Memory B cell (primary cell): ENCODE measurements at places on chromosomes 1 and 21.

GRCh38 chr1:169491845-169492281 is 6.1 kb upstream of the SLC19A2 start:
- no peak for DNase-seq

GRCh38 chr1:232271991-232272589 is 357.8 kb downstream of the SIPA1L2 start:
- DNase-seq = no peak

- no peak for DNase-seq
Measured at GRCh38 chr1:43976045-43976444, 1.3 kb downstream of the ATP6V0B start.

DNA sequence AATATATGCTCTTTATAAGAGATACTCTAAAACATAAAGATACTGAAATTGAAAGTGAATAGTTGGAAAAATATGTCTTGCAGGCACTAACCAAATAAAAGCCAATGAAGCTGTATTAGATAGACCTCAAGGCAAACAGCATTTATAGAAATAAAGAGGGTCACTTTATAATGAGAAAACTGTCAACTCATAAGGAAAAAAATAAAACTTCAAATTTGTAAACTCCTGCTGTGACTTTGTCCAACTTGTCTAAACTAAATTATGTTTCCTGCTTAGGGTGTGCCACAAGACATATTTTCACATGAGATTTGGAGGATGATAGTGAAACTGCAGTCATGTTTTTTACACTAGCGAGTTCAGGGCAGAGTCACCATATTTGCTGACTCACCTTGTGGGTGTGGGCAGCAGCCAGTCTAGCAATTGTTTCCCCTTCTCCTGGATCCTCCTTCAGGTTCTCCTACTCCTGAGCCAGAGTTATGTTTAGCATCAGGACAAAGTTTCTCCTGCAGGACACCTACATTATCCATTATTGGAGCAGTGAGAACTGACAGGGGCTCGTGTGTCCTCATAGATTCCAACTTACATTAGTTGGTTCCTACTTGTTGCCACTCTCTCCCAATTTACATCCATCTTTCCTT is 43.8 kb downstream of the CD53 start:
- DNase-seq = no peak

DNA sequence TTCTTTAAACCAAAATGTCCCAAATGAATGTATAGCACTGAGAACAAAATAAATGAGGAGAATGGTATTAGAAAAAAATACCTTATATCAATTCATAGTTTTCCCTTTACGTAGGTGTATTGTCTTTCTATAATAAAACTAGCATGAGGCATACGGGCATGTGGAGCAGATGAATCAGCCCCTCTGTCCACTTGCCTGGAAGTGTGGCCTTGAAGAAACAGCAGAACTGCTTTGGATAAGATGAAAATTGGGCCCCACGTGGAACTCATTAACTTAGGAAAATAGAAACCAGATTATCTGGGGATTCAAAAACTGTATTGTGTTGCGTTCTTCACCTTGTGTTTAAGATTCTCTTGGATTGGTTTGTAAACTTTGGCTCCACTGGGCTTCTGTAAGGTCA is 356.8 kb upstream of the B3GALT2 start:
- no peak for DNase-seq

- DNase-seq = no peak
Measured at GRCh38 chr1:173580071-173580470, 22.8 kb downstream of the SLC9C2 start.
